Hippocampal formation (tissue), 2 donors: ENCODE measurements at places on chromosomes 5 and 9.
A peak's percentile ranks its signal among the peaks of the same experiment; 100 is the strongest.

GRCh38 chr5:115243412-115243811 lies 19.3 kb downstream of the PGGT1B start:
- DNase-seq, result no peak

- DNase-seq, result no peak
Measured at GRCh38 chr9:100674419-100675122, 96.7 kb downstream of the CAVIN4 start.

DNA sequence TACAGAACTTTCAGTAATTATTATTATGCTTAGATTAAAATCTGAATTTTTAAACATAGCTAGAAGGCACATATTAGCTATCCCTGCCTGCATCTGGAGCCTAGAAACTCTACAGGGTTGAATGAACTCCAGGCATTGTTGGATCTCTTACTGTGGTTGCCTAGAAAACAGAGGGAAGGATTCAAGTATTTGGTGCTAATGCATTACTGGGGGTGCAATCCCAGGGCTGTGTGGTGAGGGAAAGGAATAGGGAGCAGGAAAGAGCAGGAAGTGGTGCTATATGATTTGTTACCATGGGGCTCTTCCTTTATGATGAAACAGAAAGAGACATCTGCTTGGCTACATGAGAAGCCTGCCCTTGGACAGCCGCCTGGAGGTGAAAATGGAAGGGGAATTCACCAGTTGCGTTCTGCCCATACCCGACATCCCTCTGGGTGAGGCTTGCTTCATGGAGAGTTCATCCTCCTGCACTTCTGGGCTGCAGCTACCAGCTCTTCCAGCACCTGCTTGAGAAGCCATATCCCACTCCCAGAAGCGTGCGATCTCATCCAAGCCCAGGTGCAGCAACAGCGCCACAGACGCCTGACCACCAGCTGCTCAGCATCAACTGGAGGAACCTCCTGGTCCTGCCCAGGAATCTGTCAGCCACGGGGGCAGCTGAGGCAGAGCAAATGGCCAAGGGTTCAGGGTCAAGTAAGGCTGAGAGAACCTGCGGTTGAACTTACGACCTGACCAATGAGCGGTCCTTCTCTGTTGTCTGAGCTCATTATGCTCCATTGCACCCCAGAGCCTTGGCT lies 362.8 kb downstream of the SEMA5A start:
- DNase-seq, result no peak

DNA sequence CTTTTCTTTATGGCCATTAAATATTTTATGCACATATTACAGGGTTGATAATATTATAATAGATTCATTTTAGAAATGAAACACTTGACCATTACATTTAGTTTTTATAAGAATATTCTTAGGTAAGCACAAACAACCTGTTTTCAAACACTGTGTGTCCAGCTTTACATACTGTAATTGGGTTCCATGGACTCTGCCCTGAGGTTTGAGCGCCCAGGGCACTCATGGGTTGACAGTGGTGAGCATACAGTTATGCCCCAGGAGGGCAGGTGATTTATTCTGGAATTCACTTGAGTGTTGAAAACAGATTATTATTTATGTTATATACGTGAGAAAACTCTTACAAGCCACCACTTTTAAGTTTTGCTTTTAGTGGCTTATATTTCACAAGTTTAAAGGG lies 33.7 kb downstream of the TRIO start:
- DNase-seq, result no peak

DNA sequence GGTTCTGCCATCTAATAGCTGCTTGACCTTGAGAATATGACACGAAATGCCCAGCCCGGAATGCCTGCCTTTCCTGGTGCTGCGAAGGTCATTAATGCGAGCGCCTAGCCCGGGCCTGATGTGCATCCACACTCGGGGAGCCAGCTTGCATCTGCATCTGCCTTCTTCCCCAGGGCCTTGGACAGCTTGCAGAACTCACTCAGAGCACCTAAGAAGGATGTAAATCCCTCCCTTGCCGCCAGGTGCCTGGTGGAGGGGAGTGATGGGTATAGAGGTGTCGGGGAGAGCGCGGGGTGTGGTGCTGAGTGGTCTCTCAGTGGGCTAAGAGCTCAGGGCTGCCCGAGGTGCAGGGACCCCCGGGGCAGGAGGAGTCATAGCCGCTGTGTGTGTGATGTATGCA lies 127.2 kb downstream of the MRPL36 start:
- no peak for DNase-seq

DNA sequence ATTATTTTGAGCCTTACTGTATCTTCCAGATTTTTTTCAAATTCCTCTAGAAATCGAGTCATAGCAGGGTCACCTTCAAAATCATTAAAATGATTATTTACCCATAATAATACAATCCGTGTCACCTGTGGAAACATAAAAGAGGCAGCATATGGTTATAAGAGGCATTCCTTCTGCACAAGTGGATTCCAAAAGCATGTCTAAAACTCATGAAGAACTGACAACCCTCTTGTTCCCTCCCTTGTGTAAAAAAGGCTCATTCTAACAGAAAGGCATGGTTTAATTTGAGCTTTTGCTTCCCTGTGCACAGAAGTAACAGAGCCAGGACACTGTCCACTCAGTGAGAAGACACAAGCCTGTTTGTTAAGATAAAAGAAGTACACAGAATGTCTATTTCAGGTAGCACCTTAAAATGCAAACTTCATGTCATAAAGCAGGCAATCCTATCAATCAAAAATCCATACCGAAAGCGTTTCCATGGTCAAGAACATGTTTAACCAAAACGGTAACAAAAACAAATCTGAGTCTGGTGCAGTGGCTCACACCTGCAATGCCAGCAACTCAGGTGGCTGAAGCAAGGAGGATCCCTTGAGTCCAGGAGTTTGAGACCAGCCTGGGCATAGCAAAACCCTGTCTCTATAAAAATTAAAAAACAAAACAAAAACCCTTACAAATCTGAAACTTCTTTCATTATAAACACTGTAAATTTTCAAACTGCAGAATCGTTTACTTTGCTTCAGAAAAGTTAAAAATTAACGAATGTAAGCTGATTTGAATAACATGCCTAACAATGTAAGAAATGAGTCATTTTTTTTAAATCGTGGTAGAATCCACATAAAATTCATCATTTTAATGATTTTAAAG lies 139.3 kb downstream of the RAPGEF6 start:
- no peak for DNase-seq

GRCh38 chr9:7089406-7090193 lies 331.8 kb downstream of the KDM4C start:
- DNase-seq, result no peak

GRCh38 chr5:147557876-147558745 lies 48.2 kb upstream of the DPYSL3 start:
- no peak for DNase-seq

DNA sequence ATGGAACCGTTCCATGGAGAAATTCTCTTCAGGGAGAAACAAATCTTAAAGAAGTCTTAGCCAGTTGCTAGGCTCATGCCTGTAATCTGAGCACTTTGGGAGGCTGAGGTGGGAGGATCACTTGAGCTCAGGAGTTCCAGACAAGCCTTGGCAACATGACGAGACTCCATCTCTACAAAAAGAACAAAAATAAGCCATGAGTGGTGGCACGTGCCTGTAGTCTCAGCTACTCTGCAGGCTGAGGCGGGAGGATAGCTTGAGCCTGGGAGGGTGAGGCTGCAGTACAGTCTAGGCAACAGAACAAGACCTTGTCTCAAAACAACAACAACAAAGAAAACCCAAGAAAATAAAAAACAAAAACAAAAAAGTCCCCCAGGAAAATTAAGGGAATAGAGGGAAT lies 8.2 kb downstream of the HSPB3 start:
- DNase-seq, result no peak

GRCh38 chr9:111039231-111039906 lies 1.1 kb upstream of the LPAR1 start:
- DNase-seq, result no peak

- no peak for DNase-seq
Measured at GRCh38 chr9:134285215-134285845, 40.9 kb upstream of the RXRA start.

GRCh38 chr5:159883522-159883950 lies 32.7 kb upstream of the ADRA1B start:
- DNase-seq, result no peak

DNA sequence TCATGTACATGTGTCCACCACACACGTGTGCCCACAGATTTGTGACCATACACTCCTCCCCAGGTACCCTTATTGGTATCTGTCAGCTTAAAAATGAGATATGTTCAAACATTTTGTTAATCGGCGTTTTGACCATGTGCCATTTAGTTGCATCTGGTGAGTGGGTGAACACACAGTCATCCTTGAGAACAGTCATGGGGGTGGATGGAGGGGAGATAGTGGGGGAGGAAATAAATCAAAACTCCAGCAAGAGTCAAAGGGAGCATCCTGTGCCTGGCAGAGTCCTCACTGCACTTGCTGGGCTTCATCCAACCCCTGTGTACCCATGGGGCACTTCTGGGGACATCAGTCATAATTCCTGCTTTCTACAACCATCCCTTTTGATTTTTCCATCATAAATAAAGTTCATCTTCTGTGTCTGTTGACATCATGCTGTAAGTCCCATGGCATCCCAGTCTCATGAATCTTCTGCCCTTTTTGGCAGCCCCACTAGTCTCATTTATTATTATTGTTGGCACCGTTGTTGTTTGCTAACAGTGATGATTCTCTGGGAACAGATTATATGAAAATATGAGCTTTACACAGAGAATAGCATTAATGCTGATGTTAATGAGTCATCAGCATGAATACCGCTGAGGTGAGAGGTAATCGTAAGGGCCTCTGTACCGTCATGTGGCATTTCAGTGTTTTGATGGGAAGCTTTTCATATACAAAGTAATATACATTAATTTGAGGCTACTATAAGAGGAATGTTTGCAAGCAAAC lies 24.4 kb upstream of the CLK4 start:
- DNase-seq, result no peak

DNA sequence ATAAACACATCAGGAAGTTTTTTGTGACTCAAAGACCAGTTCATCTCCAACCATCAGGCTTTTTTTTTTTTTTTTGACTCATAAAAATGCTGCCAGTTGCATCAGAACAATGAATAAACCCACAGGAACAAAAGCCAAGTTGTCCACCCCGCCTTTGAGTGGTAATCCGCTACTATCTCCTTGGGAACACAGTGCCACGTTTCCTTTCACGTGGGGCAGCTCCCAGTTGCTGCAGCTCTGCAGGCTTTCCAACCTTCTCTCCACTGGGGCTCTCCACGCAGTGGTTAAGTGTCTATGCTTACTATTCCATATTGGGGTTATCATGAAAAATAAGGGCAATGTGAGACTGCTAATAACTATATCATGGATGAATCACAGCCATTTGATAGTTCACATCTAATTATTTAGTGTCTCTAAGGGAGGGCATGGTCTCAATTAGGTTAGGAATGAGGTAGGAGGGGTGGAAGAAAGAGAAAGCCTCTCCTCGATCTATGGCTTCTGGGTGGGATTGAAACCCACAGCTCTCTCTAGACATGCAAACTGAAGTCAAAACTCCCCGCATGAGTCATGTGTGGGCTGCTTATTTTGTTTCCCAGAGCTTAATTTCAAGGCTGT lies 55.8 kb upstream of the ACTBL2 start:
- peak; percentile 28 for DNase-seq

DNA sequence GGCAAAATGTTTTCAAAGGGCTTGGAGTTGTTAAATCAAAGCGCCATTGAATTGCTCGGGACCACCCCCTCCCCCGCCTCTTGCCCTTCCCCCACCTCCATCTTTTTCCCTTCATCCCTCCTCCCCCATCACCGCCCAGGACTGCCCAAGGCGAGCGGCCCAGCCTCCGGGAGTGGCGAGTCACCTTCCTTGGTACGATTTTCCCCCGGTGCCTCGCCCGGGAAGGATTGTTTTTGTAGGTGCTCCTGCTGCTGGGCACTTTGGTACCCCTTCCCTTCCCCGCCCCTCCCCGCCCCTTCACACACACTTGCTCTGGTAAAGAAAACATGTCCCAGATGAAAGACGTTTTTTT lies 61.2 kb downstream of the TMEM174 start:
- DNase-seq, result no peak
